ENCODE measurements at places on chromosomes 2 and 18.

DNA sequence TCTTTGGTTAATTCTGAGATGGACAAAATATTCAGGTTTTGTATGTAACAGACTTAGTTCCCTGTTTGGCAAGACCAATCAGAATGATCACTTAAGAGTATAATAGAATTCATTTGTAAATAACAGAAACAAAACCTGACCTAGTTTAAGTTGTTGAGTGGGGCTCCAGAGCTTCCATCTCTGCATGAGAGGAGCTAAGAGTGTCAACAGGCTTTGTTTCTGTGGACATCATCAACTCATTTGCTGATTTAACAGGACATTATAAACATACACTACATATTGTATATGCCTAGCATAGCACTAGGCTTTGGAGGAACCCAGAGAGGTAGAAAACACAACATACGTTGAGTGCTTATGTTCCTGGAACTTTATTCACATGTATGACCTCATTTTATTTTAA lies 75.3 kb upstream of the TRIB2 start:
- DNase-seq = peak; percentile 80

DNA sequence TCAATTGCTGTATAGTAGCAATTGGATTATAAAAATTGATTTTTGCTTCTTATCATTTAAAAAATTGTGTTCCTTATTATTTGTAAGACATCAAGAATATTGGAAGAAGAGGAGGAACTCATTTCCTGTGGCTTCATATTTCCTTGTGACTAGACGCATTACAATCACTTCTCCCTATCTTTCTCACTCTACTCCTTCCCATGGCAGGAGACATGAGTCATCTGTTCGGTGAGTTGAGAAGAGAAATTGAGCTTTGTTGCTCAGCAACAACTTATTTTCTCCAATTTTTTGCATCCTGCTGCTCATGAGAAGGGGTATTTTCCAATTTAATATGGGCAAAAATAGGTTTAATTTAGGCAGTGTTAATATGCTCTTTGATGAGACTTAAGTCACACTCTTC lies 1783.9 kb downstream of the SUCLG1 start:
- no peak for DNase-seq

GRCh38 chr2:121182520-121182919 lies 102.5 kb downstream of the TFCP2L1 start:
- no peak for DNase-seq

DNA sequence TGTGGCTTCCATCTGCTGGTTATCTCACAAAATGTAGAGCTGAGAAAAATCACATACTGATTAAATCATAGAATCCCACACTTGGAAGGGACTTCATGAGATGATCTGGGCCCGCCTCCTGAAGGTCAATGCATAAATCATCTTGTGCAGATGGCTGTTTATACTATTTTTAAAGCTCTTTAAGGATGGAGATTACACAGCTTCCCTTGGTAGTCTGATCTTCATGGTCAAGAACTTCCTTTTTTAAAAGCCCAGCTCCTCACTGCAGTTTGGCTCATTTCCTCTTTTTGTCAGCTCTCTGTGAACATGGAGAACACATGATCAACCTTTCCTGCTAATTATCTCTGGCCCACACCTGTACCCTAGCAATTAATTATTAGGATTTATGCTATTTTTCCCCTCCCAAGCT lies 25.9 kb downstream of the GCG start:
- DNase-seq = no peak

DNA sequence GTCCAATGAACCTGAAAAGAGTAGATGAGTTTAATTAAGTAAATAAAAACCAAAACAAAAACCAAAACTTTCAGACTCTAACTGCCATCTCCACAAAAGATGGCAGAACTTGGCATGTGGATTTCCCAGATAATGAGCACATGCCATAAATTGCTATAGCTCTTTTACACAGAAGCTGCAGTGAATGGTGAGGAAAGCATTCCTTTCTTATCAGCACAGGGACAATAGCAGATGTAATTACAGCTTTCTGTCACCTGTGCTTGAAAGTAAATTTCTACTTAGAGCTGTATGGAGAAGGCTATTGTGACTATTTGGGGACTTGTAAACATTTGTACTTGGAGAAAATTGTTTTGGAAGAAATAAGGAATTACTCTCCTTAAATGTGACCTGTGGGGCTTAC lies 378.4 kb downstream of the RPRM start:
- DNase-seq = no peak

DNA sequence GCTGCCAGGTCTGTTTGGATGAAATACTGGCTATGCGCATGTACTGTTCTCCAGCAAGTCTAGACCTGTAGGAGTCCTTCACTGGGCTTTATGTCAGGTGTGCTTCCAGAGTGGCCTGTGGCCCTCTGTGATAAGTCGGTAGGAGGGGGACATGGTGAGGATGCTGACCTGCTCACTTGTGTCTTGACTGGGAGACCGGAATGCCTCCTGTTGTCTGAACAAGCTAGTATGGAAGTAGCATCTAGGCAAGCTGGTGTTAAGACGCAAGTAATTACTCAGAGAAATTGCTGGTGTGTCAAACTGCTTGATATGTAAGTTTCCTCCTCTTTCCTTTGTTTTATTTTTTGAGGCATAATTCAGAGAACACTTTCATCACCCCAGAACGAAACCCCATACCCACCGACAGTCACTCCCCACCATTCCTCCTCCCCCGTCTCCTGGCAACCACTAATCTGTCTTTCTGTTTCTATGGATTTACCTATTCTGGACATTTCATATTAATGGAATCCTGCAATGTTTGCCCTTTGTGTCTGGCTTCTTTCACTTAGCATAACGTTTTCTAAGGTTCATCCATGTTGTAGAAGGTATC lies 76.4 kb downstream of the TMEM247 start:
- no peak for DNase-seq

DNA sequence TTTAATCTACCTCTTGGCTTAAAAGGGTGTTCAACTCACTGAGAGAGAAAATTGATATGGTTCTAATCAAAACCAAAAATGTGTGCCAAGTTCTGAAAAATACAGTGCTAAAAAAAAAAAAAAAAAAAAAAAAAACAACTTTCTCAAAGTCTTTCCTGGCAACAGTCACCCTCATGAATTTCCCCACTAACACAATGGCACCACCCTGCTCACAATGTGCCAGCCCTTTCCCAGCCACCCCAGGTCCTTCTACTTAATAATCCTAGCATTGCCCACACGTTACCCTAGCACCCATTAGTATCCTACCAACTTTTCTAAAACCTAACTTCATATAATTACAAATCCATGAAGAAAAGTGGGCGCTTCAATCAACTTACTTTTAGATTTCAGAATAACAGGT lies 106.4 kb downstream of the AFF3 start:
- no peak for DNase-seq

GRCh38 chr18:5995626-5996025 lies 100.3 kb upstream of the TMEM200C start:
- DNase-seq = no peak

DNA sequence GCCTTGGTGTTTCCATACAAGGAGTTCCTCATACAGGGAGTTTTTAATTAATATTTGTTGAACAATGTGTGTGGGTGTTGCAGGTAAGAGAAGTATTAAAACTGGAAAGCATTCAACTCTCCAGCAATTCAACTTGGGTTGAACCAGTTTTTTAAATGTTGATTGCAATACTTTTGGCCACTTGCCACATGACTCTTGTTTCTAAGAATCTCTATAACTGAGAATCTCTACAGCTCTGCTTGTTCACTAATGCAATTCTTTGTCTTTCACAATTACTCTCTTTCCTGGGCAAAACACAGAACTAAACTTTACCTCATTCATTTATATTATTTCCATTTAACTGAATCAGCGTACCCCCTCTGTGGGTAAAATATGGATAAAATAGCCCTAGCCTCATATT lies 429.4 kb downstream of the ARHGAP15 start:
- no peak for DNase-seq

DNA sequence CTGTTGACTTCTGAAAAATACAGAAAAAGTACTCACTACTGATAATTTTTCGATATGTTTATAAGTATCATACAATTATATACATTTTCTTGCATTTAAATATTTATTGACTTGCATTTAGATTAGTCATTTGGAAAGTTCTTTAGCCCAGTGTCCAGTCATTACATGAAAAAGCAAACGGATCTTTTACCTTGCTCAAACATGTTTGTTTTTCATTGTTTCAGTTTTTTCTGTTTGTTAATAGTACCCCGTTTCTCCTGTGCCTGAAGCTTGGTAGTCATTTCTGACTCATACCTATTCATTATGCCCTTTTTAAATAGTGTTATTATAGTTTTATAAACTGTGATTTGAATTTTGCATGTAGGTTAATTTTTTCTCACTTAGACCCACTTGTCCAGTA lies 28.1 kb downstream of the CEP192 start:
- DNase-seq = no peak

- no peak for DNase-seq
Measured at GRCh38 chr2:101255501-101255900, 2.8 kb downstream of the CNOT11 start.

DNA sequence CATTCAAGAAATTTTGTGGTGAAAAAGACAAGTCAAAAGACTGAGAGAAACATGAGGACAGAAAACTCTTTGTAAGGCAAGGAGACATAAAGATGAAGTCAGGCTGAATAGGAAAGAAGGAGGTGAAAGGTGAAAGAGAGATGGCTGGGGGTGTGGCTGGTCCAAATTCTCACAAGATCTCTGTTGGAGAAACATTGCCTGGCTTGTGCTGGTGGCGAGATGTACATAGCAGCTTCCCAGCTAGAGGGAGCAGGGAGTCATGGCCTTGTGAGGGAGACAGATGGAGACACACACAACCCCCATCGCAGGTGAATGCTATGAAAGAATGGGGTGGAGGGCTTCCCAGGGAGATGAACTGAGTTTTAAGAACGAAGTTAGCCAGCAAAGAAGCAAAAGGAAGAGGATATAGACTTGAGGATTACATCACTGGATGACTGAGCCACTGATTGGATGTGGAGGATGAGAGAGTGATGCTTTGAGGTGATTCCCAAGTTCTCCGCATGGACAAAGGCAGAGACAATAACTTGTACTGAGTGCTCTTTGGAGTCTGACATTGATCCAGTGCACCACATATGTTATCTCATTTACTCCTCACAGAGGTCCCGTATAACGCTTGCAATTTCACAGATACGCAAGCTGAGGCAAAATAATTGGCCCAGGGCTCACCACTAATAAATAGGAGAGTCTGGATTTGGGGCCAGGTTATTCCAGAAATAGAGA lies 3.7 kb upstream of the EMX1 start:
- DNase-seq = no peak

GRCh38 chr2:197205585-197206215 lies 104.9 kb downstream of the ANKRD44 start:
- no peak for DNase-seq

GRCh38 chr18:11024928-11025669 lies 124.3 kb downstream of the PIEZO2 start:
- DNase-seq = no peak

DNA sequence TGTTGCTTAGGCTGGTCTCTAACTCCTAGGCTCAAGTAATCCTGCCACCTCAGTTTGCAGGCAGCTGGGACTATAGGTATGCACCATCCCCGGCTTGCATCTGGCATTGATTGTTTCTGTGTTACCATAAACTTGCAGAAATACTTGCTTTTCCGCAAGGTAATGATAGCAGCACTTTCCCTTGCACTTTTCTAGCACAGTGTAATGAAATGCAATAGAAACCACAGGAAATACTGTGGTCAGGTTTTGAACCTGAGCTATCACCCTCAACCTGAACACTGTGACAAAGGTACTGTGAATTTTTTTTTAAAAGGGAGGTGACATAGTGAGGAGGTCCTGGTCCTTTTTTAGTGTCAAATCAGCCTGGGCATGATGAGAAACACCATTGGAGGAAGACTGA lies 38.3 kb downstream of the DHRS9 start:
- DNase-seq = no peak

GRCh38 chr2:42913280-42913878 lies 121.0 kb upstream of the HAAO start:
- DNase-seq = no peak

- DNase-seq = peak; percentile 38
Measured at GRCh38 chr2:69241664-69242514, 145.1 kb downstream of the GFPT1 start.

DNA sequence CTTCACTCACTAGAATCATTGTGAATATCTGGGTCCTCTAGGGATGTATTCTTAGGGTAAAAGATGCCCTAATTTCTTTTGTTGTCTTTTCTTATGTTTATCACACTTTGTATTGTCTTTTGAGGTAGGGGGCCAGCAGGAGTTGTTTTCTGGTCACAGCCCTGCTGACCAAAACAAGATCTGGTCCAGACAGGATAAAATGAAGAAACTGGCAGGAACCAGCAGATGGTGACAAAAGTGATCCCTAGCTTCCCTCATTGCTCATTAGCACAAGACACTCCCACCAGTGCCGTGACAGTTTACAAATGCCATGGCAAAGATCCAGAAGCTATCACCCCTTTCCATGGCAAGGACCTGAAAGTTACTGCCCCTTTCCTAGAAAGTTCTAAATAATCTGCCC lies 81.7 kb upstream of the CCDC85A start:
- DNase-seq = no peak

DNA sequence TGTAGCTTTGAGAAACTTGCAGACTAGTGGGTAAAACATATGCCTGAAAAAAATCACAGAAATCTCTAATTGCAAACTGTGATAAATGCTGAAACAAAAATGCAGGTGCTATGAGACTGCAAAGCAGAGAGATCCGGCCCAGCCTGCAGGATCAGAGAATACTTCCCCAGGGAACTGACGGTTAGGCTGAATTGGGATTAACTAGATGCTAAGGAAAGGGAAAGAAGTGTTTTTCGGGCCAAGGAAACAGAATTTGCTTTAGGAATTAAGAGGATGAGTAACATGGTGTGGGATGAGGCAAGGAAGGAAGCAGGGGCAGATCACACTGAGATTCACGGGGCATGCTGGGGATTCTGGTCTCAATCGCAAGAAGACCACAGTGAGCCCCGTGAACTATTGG lies 71.5 kb downstream of the OSBPL6 start:
- no peak for DNase-seq

DNA sequence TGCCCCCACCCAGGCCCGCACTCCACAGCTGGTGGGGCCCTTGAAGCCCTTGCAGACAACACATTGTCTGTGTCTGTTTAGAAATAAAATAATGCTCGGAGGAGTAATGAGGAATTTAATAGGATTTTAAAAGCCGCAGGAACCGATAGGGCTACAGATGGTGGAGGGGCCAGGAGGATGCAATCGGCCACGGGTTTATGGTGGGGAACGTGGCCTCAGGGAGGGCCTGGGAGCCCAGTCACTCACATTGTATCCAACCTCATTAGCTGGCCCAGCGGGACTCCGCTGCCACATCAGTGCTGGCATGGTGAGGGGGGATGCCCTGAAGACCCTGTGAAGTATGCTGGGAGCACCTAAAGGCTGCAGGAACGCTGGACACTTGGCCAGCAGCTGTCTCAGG lies 252.0 kb downstream of the CELF4 start:
- DNase-seq = no peak

- DNase-seq = no peak
Measured at GRCh38 chr2:236967499-236967783, 118.2 kb upstream of the COPS8 start.

- DNase-seq = no peak
Measured at GRCh38 chr2:25957743-25958142, 24.6 kb downstream of the KIF3C start.

- DNase-seq = no peak
Measured at GRCh38 chr2:108593547-108594098, 59.4 kb downstream of the LIMS1 start.

GRCh38 chr18:54032412-54032811 lies 192.1 kb downstream of the MBD2 start:
- DNase-seq = no peak

- DNase-seq = no peak
Measured at GRCh38 chr2:60366135-60366712, 187.2 kb downstream of the BCL11A start.

- no peak for DNase-seq
Measured at GRCh38 chr2:176669398-176670174, 400.3 kb downstream of the MTX2 start.

GRCh38 chr2:99420031-99420430 lies 69.8 kb downstream of the REV1 start:
- no peak for DNase-seq

All from DMS153 (cell line).